ENCODE measurements at places on chromosomes 2 and 18. TPM values are rescaled to one million over a fixed set of nuclear protein-coding genes. Genes with fewer than 3 reads are reported as not detected.

- peak; percentile 77 for DNase-seq
Measured at GRCh38 chr2:226699321-226699720, 100.3 kb downstream of the IRS1 start.

Gene MYO5B
- total RNA-seq, result 0.97 TPM

Gene ABHD1
- not detected for total RNA-seq

GRCh38 chr2:100292022-100292580 is 30.2 kb downstream of the LONRF2 start:
- DNase-seq, result peak; percentile 78

Gene ERBB4
- not detected for total RNA-seq

Gene REG1A
- total RNA-seq, result not detected

Data from SJSA1 (cell line).